ENCODE measurements at places on chromosomes 16 and 17.

- DNase-seq, result no peak
Observed at GRCh38 chr16:359067-359763, 6.7 kb upstream of the AXIN1 start.

DNA sequence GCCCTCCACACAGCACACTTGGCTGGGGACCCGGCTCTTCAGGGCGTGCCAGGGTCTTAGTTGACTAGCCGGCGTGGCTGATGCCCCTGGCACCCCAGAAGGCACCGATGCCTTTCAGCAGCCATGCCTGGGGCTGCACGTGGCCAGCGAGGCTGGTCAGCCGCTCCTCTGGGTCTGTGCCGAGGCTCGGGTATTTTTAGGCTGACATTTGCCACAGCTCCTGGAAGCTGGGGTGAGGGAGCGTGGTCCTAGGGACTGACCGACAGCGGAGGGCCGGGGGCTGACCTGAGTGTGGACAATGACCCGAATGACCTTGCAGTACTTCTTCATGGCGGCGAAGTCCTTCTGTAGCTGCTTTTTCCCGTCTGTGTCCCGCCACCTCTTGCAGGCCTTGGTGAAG lies 3.9 kb downstream of the RPL3L start:
- DNase-seq, result no peak

GRCh38 chr16:66843191-66843590 lies 1.0 kb upstream of the CA7 start:
- no peak for DNase-seq

DNA sequence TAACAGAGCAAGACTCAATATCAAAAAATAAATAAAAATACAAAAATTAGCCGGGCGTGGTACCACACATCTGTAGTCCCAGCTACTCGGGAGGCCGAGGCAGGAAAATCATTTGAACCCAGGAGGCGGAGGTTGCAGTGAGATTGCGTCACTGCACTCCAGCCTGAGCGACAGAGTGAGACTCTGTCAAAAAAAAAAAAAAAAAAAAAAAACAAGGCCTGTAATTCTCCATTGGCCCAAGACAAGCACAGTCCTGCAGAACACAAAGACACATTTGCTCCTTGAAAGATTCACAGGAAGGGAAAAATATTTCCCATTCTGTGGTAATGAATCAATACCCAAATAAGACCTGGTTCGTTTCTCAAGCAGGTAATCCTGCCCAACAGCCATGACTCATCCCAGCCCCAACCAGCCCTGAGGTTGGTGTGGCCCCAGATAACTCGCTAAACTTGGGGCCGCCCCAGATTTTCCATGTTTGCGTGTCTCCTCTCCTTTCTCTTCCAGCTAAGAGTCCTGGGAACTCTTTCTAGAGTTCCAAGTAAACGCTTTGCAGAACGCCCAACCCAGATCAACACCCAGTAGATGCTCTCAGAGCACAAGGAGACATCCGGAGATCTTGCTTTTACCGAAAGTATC lies 40.3 kb upstream of the SNN start:
- DNase-seq, result no peak

DNA sequence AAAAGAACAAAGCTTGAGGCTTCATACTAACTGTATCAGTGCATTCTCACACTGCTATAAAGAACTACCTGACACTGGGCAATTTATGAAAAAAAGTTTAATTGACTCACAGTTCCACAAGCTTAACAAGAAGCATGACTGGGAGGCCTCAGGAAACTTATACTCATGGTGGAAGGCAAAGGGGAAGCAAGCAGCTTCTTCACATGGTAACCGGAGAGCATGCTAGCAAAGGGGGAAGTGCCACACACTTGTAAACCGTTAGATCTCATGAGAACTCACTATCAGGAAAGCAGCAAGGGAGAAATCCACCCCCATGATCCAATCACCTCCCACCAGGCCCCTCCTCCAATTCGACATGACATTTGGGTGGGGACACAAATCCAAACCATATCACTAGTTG lies 25.3 kb downstream of the CTRB2 start:
- DNase-seq, result no peak

DNA sequence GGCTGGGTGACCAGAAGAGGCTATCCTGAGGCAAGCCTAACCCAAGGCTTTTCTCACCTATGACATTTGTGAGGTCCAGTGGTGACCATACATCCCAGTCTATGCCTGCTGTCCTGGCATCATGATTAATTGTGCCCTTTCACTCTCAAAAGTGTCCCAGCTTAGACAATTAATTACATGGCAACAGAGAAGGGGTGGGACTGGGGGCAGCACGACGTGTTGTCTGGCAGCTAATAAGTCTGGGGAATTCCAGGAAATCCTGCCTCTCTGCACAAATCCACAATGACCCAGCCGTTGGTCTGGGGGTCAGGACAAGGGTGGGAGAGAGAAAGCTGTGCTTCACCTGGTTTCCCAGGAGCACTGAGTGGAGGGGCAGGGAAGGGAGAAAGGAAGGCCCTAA lies 14.0 kb upstream of the MTMR4 start:
- no peak for DNase-seq

DNA sequence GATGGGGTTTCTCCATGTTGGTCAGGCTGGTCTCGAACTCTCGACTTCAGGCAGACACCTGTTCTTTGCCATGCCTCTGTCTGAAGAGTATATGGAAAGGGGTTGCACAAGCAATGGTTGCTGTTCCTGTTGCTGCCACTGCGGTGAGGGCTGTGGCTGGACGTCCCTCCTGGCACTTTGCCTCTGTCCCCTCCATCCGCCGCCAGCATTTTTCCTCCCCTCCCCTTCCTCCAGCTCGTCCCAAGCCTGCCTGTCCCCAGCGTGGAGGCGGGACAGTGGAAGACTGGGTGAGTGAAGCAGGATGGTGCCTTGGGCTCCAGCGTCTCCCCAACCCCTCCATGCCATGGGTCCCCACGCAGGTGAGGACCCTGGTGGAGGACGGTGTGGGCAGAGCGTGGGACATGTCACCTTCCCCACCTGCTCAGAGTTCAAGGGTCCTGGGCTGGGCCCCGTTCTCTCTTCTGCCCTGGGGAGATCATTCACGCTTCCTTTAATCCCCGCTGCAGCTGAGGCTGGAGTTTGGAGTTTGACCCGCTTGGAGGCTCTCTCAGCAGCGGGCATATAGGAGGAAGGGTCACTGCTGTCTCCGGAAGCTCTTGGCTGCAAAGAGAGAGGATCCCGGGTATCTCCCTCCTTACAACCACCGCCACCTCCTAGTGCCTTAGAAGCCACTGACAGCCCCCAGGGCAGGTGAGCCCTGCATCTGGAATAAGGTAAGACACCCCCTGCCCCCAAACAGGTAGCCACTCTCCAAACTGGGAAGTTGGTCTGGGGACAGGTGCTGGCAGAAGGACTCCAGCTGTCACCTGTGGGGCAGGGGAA lies at the start of gene SLC5A11:
Gene SLC5A11 (plus strand): TSS at position 238 of the 822 bp plus-strand sequence. CDS start 12,681 bp downstream, outside the sequence.
- no peak for DNase-seq

GRCh38 chr17:29178750-29179231 lies 1.4 kb downstream of the MYO18A start:
- no peak for DNase-seq

DNA sequence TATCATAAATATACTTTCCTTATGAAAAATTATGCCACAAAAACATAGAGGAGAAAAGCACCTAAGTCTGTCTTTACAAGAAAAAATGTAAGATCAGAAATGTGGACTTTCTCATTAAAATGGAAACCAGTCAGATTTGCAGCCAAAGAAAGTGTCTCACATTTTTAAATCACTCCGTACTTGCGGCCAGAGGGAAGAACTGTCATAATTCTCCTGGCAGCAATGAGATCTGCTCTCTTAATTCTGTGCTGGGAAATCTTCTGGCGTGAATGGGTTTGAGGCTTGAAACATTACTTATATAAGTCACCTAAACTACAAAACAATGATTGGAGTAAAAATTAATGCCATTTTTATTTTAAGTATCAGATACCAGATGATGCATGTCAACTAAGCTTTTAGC lies 10.7 kb downstream of the C16orf95 start:
- DNase-seq, result no peak

DNA sequence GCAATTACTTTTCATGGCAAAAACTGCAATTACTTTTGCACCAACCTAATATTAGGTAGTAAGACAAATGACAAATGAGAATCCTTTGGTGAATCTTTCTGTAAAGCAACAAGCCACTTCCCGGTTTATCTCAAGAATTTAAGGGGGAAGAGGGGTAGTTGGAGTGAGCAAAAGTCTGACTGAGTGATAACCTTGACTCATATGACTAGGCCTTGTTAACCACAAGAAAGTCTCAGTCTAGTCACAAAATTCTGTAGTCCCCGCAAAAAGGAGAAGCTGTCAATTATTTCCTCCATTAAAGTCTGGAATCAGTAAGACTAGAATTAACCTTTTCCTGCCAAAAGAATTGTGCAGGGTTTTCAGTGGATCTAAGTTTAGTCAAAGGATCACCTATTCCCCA lies 72.2 kb upstream of the GNAO1 start:
- DNase-seq, result no peak

GRCh38 chr16:62954144-62955032 lies 918.1 kb upstream of the CDH8 start:
- no peak for DNase-seq

DNA sequence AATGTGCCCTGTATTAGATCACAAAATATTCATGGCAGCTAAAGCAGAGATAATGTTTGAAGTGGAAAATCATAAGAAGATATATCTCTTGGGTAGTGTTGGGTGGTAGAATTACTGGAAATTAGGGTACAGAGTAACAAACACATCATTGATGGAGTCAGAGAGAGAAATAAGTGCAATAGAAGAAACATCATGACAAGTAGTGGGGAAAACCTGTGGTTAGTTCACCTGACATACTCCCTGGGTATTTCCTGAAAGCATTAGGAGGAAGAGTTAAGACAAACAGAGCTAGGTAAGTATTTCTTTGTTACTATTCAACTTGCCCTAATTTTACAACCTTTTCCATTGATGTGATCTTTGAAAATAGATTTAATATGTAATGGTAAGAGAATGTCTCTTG lies 691.9 kb upstream of the SOX9 start:
- no peak for DNase-seq

DNA sequence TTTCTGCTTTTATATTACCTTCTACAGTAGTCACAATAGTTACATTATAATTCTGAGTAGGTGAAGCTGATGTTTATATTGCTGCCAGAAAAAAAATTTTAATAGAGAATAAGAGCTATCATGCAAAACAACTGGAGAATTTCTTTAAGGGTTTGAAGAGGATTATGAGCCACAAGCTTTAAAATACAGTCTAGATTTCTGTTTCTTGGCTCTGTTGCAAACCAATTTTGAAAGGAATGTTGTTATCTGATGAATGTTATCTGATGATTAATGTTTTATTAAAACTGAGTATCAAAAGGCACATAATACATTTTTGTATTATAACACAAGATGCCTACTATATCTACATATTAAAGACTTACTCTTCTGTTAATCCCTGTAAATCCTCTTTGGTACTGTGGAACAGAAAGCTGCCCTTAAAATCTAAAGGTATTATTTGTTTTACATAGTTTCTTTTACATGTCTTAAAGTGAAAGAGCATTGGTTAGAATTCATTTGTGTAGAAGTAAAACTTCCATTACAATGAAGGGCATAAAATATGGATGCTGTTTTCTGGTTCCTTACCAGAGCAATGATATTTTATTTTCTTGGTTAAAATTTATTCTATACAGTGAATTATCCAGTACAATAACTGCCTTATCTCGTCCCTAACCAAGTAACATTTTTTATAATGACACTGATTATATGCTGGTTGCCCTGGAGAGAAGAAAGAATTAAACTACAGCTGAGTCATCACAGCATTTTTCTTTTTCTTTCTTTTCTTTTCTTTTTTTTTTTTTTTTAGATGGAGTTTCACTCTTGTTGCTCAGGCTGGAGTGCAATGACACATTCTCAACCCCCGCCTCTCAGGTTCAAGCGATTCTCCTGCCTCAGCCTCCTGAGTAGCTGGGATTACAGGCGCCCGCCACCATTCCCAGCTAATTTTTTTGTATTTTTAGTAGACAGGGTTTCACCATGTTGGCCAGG lies 205.7 kb downstream of the TANC2 start:
- DNase-seq, result no peak

DNA sequence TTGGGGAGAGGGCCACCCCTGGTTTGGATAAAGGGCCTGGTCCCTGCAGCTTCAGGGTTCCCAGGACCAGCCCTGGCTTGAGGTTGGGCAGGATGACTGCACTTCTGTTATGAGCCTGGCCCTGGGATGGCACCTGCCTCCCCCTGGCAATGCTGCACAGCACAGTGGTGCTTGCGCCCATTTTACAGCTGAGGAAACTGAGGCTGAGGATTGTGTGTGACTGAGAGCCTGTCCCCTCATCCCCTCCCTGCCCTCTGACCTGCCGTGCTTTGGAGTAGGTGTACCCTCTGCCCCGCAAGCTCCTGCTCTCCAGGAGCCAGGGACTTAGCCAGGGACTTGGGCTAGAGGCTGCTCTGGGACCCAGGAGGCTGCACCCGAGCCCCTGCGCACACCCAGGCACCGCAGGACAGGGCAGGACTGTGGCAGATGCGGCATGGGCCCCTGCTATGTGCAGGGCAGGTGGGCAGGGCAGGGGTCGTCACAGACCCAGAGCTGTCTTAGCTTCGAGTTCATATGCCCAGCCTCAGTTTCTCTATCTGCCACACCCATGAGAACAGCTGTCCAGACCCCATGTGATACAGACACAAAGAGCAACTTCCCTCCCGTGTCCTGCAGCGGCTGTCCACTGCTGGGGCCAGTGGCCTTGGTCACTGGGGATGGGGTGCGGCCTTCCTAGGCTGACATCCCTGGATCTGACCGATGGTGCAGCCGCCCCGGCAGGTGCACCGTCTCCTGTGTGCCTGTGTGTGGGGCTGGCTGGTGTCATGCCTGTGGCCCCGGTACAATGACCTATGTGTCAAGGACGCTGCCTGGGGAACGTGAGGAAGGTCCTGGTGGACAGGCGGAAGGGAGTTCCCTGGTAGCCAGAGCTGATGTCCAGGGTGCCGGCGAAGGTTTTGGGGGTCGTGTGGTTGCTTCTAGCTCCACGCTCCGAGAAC lies 36.6 kb downstream of the BAHCC1 start:
- DNase-seq, result no peak

- DNase-seq, result no peak
Observed at GRCh38 chr17:83075270-83075880, 4.0 kb upstream of the METRNL start.

DNA sequence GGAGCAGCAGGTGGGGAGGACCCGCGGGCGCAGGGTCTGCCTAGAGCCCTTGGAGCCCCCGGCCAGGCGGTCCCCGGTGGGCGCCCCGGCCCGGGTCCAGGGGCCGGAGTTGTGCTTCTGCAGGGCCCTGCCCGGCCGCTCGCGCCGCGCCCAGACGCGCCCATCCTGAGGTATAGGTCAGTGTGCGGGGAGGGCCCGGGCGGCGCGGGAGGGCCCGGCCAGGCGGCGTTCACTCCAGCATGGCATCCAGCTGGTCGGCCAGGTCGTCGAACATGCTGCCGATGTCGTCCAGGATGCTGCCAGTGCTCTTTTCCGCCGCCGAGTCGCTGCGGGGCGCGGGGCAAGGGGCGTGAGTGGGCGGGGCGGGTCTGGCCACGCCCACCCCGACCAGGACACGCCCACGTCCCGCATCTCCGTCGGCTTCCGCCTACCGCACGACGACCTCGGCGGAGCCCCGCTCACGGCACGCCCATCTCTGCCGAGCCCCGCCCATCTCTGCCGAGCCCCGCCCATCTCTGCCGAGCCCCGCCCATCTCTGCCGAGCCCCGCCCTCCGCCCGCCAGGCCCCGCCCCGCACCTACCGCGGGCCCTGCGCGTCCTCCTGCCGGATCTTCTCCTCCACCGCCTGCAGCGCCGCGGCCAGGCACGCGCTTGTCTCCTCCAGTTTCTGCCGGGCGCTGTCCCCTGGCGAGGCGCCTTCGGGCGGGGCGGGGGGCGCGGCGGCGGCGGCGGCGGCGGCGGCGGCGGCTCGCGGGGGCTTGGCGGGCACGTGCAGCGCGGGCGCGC lies 17.9 kb downstream of the CASKIN1 start:
- no peak for DNase-seq

All from stimulated activated CD4-positive, alpha-beta T cell treated with anti-CD3 and anti-CD28 coated beads, Interleukin-2, amount 100 ng/mL, for 4 hours (primary cell).